ENCODE measurements at places on chromosomes 11 and 22. TPM values are rescaled to one million over a fixed set of nuclear protein-coding genes. Genes with fewer than 3 reads are reported as not detected.

- no peak for DNase-seq
Measured at GRCh38 chr11:69920345-69921127, 101.3 kb upstream of the FGF3 start.

The KRTAP5-9 gene
- total RNA-seq, result not detected

- DNase-seq, result no peak
Measured at GRCh38 chr11:38680166-38680565, 2082.1 kb upstream of the RAG2 start.

The OMP gene
- not detected for total RNA-seq

DNA sequence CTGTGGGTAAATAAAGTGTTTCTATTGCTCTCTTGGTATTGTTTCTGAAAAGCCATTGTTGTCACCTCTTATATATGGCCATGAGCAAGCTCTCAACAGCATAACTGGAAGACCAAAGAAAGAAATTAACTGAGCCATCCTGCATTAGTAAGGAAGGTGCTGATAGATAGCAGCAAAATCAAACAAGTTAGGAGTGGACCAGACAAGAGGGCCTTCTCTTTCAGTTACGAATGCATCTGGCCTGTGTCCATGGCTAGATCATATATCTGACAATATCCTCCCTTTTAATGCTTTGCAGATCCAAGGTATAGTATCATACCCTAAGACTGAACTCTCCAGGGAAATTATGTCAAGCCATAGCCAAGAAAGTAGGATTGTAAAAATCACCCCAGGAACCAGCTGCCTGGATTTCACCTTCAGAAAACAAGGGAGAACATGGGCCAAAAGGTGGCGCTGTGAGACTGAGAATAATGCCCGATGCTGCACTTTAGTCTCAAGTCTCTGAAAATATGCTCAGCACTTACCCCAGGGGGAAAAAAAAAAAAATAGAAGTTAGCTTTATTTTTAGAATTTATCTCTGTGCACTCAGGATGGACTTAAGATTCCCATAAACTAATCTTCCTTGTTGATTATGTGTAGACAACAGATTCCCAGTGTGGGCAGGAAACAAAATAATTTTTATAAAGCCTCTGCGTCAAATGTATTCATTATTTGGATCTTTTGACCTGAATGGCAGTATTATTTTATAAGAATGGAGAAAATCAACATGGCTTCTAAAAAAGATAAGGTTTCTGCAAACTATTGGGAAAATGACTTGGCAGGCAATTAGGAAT, 415.1 kb downstream of the ETS1 start:
- peak; percentile 11 for DNase-seq

The XBP1 gene
- 138 TPM for total RNA-seq

DNA sequence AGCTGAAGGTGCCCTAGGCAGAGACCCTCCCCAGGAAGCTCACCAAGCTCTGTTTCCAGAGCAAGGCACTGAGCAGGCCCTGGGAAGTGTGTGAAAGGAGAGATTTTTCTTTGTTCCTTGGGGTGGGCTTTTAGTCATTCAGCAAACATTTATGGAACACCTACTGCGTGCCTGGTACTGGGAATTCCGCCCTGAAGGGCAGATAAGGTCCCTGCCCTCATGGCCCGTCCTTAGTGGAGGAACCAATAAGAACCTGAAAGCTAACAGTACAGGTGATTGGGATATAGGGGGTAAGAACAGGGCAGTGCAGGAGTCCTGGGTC, 3.9 kb downstream of the TMEM134 start:
- no peak for DNase-seq

DNA sequence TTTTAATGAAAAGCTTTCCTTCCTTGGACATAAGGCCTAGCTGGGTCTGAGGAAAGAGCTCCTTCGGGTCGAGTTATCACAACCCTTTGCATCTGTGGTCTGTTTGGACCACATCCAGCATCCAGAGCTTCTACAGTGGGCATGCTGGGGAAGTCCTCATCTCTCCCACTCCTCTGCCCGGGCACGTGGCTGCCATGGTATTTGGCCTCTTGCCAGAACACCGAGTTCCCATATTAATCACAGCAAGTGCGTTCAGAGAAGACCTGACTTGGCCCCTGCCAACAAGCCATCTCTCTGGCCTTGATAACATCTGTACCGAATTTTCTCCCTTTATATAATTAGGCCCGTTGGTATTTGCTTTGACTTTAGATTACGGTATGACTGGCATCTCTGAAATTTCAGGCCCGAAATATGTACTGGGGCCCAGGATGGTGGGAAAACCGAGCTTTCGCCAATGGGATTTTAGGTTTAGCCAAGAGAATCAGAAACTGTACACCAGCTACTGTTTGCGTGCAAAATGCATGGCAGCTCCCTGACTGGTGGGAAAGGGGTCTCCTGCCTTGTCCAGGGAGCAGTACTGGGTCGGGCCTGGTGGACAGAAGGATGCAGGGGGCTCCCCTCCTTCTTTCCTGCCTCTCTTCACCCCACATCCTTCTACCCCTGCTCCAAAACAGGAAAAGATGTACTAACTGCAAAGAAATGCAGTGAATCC, 90.0 kb downstream of the MICAL2 start:
- no peak for DNase-seq

GRCh38 chr22:46448333-46448732, 89.1 kb downstream of the CELSR1 start:
- DNase-seq, result no peak

Measured in esophagus squamous epithelium (tissue), 5 donors.